ENCODE measurements at places on chromosomes 5 and 9.

GRCh38 chr5:136809382-136809781 lies 444.0 kb upstream of the TRPC7 start:
- no peak overlapping the region for H3K4me3 ChIP-seq
- H3K4me1 ChIP-seq, result no peaks in the 10 kb centered on the region
- DNase-seq, result no peak
- no peaks in the 10 kb centered on the region for H3K27me3 ChIP-seq

DNA sequence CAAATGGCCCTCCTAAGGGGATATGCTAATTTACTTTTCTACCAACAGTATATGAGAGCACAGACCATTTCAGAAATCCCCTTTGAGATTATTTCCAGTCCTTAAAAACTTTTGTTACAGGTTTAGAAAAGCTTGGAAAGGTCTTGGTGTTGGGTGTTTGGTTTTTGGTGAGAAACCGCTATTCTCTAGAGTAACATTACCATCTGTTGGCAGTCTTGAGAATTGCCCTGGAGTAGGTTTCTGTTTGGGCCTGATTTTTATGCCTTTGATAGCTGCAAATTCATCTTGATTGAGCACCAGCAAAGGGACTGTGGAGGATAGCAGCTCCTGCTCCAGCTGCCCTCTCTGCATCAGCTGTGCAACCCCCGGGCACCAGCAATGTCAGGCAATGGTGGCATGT lies 8.0 kb downstream of the NUDT2 start:
- no peak overlapping the region for H3K4me3 ChIP-seq
- H3K4me1 ChIP-seq, result no peaks in the 10 kb centered on the region
- H3K36me3 ChIP-seq, result no peaks in the 10 kb centered on the region

DNA sequence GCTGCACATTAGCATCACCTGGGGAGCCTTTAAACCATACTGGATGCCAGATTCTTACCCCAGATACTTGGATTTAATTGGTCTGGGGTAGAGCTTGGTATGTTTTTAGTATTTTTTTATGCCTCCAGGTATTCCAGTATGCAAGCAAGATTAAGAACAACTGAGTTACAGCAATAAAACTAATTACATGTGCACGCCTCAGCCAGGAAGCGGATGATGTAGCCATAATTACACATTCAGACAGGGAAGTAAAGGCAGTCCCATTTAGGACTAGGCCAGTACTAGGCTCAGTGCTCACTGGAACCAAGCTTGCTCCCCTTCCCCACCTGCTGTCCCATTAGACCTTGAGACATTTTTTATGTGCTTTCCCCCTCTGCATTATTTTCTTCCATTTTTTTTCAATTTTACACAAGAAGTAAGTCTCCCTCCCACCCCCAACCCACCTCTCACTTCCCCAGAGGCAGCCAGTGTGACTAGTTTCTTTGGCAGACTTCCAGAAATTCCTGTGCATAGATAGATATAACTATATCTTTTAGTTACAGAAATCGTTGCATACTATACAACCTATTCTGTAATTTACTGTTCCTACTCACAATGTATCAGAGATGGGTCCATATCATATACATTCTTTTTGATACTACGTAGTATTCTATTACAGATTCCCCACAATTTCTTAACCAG lies 7.1 kb upstream of the GNAQ start:
- H3K4me1 ChIP-seq, result no peaks in the 10 kb centered on the region
- DNase-seq, result no peak
- H3K27ac ChIP-seq, result no peak overlapping the region
- no peaks in the 10 kb centered on the region for H3K36me3 ChIP-seq

DNA sequence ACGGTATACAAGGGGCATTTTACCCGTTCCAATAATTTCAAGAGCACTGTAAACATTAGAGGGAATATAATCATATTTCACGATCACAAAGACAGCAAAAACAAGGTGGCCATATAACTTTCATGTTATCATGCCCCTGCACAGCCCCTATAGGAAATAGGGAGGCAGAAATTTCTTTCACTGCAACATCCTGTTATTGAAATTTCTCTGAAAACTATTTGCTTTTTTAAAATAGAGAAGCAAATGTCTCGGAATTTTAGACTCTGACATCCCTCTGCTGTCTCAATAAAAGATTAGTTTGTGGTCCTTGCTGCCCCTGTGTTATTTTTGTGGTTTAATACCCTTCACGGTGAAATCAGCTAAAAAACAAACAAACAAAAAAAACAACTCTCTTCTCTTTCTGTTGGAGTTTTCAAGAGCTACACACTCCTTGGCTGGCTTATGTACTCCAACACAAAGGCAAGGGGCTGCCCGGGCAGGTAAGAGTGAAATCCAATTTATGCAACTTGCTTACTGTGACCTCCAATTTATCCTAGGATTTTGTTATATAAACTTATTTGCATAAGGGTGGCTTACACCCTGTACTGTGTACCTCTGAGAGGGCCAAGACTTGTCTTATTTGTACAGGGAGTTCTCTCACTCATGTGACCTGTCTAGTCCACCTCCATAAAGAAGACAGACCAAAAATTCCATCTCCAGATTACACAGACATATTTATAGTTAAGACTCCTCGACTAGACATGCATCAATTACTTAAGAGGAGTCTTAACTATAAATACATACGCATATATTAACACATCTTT lies 223.6 kb downstream of the MLLT3 start:
- H3K4me1 ChIP-seq, result no peaks in the 10 kb centered on the region
- DNase-seq, result no peak
- H3K27me3 ChIP-seq, result no peaks in the 10 kb centered on the region
- no peak overlapping the region for H3K4me3 ChIP-seq
- no peaks in the 10 kb centered on the region for H3K36me3 ChIP-seq
- H3K27ac ChIP-seq, result no peak overlapping the region

DNA sequence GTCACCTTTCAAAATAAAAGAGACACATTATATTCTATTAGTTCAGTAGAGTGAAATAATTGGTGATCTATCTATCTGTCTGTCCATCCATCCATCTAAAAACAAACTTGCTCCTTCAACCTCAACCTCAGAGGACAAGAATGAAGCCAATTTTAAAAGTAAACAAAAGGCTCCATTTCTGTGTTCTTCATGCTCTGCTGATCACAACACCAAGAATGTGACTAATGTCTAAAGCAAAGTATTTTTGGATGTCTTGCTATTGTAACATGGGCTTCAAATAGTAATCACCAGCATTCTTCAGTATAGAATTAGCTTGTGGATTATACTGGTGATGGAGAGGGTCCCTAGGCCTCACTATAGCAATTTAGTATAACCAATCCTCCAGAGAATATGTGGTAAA lies 1304.4 kb downstream of the MAT2B start:
- no peaks in the 10 kb centered on the region for H3K27me3 ChIP-seq
- H3K27ac ChIP-seq, result no peak overlapping the region
- H3K36me3 ChIP-seq, result no peaks in the 10 kb centered on the region
- H3K4me1 ChIP-seq, result no peaks in the 10 kb centered on the region

DNA sequence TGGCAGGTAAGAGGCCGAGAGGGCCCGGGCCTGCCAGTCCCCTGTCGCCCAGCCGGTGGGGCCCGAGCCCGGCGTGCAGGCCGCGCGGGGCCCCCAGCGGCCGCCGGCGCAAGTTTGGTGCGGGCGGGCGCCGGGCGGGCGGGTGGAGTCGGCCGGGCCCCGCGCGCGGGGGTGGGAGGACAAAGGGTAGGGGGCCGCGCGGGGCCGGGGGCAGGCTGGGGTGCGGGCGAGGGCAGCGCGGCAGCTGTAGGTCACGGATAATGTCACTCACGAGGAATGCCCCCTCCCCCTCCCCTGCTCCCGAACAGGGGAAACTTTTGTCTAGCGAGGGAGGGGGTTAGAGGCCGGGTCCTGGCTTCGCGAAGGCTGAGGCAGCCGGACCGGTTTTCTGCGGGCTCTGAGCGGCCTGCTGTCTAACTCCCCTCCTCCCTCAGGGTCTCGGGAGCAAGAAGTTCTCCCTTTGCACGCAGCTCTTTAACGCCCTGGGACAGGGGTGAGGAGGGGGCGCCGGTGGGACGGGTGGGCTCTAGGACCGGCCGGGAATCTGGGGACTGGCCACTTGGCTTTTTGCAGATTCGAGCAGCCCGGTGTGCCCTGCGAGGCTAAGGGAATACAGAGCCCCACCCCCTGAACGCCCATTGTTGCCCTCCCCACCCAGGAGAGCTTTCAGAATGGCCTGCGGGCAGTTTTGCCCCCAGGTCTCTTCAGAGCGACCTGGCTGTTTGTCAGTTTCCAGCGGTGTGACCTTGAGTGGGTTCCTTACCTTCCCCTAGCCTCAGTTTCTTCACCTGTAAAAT lies 21.3 kb upstream of the NDST1 start:
- peak overlapping the region; percentile 38 for H3K27ac ChIP-seq
- H3K36me3 ChIP-seq, result no peaks in the 10 kb centered on the region
- H3K4me1 ChIP-seq, result peaks cover 34% of the 10 kb centered on the region
- DNase-seq, result peak; percentile 56
- H3K4me3 ChIP-seq, result peak overlapping the region; percentile 88
- no peaks in the 10 kb centered on the region for H3K27me3 ChIP-seq

DNA sequence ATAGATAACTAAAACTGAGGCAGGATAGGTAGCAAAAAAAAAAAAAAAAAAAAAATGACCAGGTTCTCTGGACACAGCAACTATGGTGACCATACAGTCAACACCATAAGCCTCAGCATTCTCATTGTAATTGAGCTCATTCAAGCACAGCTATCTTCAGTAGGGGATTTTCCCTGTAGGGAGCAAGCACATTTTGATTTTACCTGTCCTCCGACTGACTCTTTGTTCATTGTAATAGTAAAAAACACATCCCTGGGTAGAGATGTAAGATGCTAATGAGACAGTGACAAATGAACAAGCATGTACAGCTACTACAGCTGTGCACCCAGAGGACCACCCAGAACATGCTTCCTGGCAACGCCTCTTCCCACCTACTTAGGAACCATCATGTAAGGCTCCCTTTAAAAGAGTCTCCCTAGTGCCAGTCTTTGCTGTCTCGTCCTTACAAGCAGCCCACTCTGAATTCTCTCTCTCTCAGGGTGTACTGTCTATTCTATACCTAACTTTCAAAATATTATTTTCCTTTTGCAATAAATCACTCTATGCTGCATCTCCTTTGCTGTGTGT lies 65.0 kb upstream of the FBXW11 start:
- H3K27ac ChIP-seq, result no peak overlapping the region
- H3K27me3 ChIP-seq, result no peaks in the 10 kb centered on the region
- no peak for DNase-seq
- H3K4me3 ChIP-seq, result no peak overlapping the region

DNA sequence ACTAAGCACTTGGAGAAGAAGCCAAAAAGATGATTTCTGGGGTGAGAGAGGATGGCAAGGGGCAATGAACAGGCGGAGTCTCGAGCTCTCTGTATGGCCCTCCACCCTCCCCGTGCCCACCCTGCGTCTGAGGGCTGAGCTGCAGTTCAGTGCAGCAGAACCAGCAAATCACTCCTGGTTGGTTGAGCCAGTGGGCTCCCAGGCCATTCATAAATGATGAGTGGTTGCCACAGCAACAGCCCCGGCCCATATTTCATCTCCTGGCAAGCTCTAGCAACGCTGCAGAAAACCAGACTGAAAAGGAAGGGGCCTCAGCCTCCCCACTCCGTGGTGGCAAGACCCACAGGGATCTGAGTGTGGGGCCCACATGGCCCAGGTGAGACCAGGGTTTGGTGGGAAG lies 93.8 kb upstream of the PPP1R26 start:
- H3K36me3 ChIP-seq, result no peaks in the 10 kb centered on the region
- no peak overlapping the region for H3K4me3 ChIP-seq
- H3K27ac ChIP-seq, result no peak overlapping the region
- peaks cover 82% of the 10 kb centered on the region for H3K27me3 ChIP-seq
- DNase-seq, result no peak
- no peaks in the 10 kb centered on the region for H3K4me1 ChIP-seq

GRCh38 chr5:86546044-86546443 lies 71.7 kb upstream of the COX7C start:
- no peak overlapping the region for H3K27ac ChIP-seq
- no peaks in the 10 kb centered on the region for H3K27me3 ChIP-seq
- H3K36me3 ChIP-seq, result no peaks in the 10 kb centered on the region
- H3K4me3 ChIP-seq, result no peak overlapping the region

- H3K4me3 ChIP-seq, result no peak overlapping the region
- no peak overlapping the region for H3K27ac ChIP-seq
- no peaks in the 10 kb centered on the region for H3K4me1 ChIP-seq
- H3K36me3 ChIP-seq, result no peaks in the 10 kb centered on the region
- no peaks in the 10 kb centered on the region for H3K27me3 ChIP-seq
Observed at GRCh38 chr9:104206766-104207165, 112.7 kb downstream of the SMC2 start.

DNA sequence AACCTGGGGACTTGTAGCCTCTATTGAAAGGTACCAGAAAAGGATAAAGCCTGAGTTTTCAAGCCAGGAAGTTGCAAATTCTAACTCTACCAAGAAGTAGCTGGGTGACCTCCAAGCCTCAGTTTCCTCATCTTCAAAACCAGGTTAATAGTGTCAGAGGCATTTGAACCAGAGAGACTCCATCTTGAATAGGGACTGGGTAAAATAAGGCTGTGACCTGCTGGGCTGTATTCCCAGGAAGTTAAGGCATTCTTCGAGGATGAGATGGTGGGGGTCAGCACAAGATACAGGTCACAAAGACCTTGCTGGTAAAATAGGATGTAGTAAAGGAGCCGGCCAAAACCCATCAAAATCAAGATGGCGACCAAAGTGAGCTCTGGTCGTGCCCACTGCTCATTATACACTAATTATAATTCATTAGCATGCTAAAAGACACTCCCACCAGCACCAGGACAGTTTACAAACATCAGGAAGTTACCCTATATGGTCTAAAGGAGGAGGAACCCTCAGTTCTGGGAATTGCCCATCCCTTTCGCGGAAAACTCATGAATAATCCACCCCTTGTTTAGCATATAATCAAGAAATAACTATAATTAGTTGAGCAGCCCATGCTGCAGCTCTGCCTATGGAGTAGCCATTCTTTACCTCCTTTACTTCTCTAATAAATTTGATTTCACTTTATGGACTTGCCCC lies 3.8 kb upstream of the SERINC5 start:
- H3K27me3 ChIP-seq, result no peaks in the 10 kb centered on the region
- DNase-seq, result no peak
- peaks cover under 1% of the 10 kb centered on the region for H3K4me1 ChIP-seq
- no peak overlapping the region for H3K4me3 ChIP-seq
- H3K36me3 ChIP-seq, result no peaks in the 10 kb centered on the region

- H3K27ac ChIP-seq, result no peak overlapping the region
- H3K27me3 ChIP-seq, result no peaks in the 10 kb centered on the region
- no peaks in the 10 kb centered on the region for H3K4me1 ChIP-seq
- no peak for DNase-seq
- H3K36me3 ChIP-seq, result no peaks in the 10 kb centered on the region
- H3K4me3 ChIP-seq, result no peak overlapping the region
Observed at GRCh38 chr5:58505971-58506640, 14.9 kb downstream of the GAPT start.

DNA sequence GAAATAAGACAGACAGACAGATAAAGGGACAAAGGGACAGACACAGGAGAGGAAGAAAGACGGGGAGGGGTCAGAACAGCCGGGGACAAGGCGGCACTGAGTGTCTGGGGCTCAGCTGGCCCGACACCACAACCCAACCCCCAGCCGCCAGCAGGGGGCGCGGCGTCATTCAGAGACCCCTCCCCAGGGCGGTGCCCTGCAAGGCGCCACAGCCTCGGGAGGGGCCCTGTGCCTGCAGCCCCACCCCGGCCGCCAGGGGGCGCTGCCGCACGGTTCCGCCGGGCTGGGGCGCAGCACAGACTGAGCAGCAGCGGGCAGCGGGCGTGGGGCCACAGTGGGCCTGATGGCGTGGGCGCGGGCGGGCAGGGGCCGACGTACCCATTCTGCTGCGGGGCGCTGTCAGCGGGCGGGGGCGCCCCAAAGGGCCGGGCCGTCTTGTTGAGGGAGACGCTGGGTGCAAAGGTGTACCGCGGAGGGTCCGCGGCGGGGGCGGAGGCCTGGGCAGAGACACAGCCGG lies 5.9 kb downstream of the PDLIM7 start:
- H3K27ac ChIP-seq, result no peak overlapping the region
- H3K4me3 ChIP-seq, result no peak overlapping the region
- DNase-seq, result peak; percentile 78

All from MM.1S (cell line).